ENCODE measurements at places on chromosomes 3 and 15.

- ATAC-seq = no peak
Measured at GRCh38 chr3:148790370-148790769, 37.2 kb upstream of the CPB1 start.

DNA sequence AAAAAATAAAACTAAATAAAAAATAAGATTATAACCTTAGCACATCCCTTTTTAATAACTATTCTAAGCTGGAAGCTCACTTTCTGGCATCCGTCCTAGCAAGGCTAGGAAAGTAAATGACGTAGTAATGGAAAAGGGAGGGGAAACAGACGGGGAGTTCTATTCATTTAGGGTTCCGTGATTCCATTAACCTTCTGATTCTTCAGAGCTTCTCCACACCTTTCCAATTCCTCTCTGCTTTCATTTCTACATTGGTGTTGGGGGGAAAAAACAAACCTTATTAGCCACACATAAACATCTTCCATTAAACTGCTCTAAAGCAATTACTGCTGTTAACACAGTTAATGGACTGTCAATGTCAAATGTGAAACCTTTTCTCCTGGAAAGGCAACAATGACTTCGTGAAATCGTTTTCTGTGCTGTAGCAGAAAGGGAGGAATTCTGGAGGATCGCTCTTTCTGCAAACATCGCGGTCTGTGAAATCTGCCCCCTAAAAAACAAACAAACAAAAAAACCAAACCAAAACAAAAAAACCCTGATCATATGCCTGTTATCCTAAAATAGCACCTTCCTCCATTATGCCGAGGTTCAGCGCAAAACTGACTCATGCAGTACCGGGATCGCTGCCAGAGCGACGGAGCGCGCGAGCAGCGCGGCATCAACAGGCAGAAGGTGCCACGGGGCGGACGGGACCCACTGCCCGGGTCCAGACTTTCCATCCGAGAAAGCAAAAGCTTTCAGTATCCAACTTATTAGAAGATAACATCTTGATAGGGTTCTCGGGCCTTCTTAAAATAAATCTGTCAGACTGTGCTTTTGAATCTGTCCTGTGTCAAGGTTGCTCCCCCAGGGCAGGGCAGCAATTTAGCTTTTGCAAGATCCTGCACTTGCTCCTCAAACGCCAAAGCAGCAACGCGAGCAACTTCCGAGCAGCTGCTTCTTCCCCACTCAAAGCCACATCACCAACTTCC, 156.2 kb downstream of the FGF12 start:
- ATAC-seq = peak; percentile 35

GRCh38 chr3:66477856-66478255, 23.0 kb downstream of the LRIG1 start:
- no peak for ATAC-seq

- no peak for ATAC-seq
Measured at GRCh38 chr3:46472736-46473135, 8.0 kb upstream of the LTF start.

GRCh38 chr3:128568602-128569490, 75.8 kb upstream of the GATA2 start:
- ATAC-seq = no peak

GRCh38 chr3:108486941-108487340, 23.5 kb downstream of the MYH15 start:
- no peak for ATAC-seq

DNA sequence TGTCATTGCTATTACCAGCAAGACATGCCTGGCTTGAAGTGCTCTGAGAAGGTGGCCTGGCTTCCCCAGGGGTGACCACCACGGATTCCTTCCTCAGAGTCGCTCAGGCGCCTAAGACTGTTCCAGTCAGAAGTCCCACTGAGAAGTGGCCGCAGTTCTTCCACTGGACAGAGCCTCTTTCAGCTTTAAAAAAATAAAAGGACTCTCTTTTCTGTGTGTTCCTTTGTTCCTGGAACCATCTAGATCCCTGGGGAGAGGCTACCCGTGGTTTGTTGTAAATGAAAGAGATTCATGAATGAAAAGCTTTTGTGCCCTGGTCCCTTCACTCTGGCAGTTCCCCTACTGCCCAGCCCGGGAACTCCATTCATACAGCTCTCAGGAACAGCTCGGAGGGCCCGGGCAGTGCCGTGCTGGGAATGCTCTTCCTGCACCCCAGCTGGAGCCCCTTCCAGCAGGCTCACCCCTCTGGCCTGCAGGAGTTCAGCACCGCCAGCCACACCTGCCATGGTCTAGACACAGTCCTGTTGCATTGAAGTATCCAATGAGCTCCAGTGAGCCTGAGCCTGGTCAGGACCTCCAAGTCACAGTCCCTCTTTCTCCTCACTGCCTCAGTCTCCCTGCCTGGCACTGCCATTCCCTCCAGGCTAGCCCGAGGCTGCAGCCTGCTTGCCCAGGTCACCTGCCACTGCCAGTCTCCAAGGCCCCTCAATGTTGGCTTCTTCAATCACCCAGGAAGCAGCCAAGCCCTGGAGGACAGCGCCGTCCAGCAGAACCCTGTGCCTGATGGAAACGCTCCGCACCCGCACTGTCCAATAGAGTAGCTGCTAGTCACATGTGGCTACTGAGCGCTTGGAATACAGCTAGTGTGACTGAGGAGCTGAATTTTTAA, 75.4 kb downstream of the XXYLT1 start:
- no peak for ATAC-seq

DNA sequence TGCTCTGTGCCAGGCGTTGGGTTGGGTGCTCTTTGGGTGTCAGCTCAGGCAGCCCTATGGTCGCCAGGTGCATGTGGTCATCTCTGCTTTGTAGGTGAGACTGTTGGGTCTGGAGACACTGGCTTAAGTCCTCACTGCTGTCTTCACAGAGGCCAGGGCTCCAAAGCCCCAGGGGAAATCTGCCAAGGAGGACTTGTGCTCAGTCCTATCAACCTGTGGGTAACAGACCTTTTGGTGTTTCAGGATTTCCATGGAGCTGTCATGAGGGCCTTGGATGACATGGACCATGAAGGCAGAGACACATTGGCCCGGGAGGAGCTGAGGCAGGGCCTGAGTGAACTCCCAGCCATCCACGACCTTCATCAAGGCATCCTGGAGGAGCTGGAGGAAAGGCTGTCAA, 50.1 kb upstream of the NR2C2 start:
- ATAC-seq = no peak

- peak; percentile 25 for ATAC-seq
Measured at GRCh38 chr3:11379238-11379823, 107.1 kb downstream of the ATG7 start.

All from gastroesophageal sphincter (tissue), 4 donors.